Mammary epithelial cell (primary cell): ENCODE measurements at places on chromosomes 1 and 21. TPM values are rescaled to one million over a fixed set of nuclear protein-coding genes. Genes with fewer than 3 reads are reported as not detected.
A peak's percentile ranks its signal among the peaks of the same experiment; 100 is the strongest.

DNA sequence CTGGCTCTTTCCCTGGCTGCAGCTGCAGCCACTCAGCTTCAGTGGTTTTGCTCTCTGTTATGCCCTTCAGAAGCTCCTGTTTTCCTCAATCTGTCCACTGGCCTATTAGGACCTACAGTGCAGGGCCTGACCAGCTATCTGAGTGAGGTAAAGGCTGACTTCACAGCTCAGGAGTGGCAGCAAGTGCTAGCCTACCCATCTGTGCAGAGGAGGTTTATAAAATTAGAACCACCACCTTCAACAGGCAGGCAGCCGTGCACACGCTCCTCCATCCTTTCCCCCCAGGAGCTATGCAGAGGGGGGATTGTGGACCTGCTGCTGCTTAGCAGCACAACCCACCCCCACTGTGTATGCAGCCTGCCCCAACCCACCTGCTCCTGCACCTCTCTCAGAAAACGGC lies 8.3 kb downstream of the ADAR start:
- DNase-seq: no peak

GRCh38 chr1:57163789-57164188 lies 198.0 kb upstream of the C8B start:
- DNase-seq: no peak

- peak; percentile 13 for DNase-seq
Observed at GRCh38 chr1:207750631-207751305, 1.1 kb upstream of the CD46 start.

GRCh38 chr1:241265428-241265827 lies 91.6 kb downstream of the RGS7 start:
- DNase-seq: no peak

DNA sequence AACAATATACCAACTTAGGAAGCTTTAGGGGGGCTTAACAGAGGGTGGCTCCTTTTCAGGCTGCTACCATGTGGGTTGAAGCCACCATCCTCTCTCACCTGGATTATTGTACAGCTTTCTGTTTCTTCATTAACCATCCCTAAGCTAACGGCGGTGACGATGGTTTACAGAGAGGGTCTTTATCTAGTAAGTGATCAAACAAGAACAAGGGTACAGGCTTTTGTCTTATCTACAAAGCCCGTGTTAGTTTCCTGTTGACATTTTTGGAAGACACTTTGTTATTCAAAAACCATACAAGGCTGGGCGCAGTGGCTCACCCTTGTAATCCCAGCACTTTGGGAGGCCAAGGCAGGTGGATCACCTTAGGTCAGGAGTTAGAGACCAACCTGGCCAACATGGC lies 20.4 kb downstream of the SLC25A33 start:
- DNase-seq: no peak

DNA sequence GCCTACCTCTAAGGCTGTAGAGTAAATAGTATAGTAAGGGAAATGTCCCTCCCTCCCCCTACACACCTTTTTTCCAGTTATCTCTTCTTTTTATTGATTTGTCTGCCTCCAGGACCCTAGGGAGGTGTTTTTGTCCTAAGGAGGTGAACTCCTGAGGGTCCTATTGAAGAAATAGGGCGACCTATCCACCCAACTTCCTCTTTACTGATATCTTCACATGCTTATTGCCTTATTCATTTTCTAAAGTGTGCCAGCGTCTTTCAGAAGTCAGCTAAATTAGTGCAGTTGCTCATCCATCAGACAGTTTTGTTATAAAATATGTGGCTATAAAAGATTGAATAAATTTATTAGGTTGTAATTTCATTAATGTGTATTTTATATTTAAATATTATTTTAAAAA lies 5.9 kb downstream of the BACH1 start:
- no peak for DNase-seq

GRCh38 chr1:22089134-22089571 lies 36.6 kb downstream of the CDC42 start:
- no peak for DNase-seq

DNA sequence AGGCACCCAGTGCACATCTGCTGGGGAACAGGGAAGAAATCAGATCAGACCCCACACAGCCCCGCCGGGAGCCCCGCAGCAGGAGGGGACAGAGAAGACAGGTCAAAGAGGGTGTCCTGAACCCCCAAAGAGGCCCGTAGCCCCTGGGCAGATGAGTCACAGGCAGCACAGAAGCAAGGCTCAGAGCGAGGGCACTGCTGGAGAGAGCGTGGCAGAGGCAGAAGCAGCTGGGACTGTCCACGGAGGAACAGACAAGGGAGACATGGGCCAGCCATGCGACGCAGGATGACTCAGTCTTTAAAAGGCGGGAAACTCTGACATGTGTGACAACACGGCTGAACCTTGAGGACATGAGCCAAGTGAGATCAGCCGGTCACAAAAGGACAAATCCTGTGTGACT lies 14.5 kb upstream of the PRDM16 start:
- no peak for DNase-seq

DNA sequence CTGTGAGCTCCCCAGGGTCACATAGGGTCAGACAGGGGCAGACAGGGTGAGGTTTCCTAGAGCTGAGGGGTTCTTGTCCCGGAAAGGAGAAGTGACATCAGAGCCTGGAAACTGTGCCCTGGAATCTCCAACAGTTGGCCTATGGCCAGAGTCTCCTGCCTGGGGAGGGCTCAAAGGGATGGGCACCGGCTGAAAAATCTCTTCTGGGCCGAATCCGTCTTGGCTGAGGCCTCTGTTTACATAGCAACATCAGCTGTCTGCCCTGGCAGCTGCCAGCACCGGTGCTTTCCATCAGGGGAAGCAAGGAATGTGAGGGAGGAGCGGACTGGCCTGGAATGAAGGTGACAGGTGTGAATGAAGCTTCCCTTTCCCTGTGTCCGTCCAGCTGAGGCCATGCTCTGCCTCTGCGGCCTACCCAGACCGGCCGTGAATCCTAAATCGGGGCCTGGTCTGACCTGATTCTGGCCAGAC lies 30.7 kb downstream of the VASH2 start:
- no peak for DNase-seq

- DNase-seq: no peak
Observed at GRCh38 chr1:117631359-117632160, 25.7 kb downstream of the TENT5C start.

RIIAD1 gene
- not detected in 2 replicates for total RNA-seq

DIO1 gene
- not detected in 2 replicates for total RNA-seq

LYPD8 gene
- total RNA-seq: 1.2 TPM
